ENCODE measurements at places on chromosomes 3 and 15.

DNA sequence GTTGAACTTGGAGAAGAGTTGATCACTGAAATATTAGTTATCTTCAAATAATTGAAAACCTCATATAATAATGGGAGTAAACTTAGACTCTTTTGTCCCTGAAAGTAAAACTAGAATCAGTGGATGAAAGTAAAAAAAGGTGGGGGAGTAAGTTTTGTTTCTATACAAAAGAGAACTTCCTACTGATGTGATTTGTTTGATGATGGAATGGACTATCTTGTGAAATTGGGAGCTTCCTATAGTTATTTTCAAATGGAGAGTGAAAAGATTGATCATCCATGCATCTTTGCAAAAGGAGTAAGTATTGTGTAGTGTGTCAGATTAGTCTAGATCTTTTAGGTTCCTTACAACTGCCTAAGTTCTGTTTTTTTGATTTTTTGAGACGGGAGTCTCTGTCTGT, 28.4 kb downstream of the SPRED1 start:
- no peak for DNase-seq

GRCh38 chr15:78469031-78469430, 31.0 kb downstream of the IREB2 start:
- no peak for DNase-seq

- DNase-seq = no peak
Observed at GRCh38 chr3:60652829-60653228, 598.4 kb downstream of the FHIT start.

DNA sequence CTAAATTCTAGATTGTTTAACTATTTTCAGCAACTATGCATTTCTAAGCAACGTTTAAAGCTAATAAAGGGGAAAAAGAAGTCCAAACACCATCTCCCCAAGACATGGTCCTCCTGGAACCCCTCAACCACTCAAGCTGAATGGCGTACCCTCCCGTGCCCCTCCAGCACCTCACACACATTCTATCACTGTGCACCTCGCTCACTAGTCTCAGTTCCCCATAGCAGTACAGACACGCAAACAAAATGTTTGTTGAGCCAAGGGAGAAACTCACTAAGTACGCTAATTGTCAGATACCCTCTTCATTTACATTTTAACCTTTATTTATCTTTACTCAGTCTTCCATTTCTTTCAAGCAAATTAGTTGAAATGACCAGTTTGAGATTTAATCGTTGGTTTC, 48.8 kb downstream of the ACAP2 start:
- no peak for DNase-seq

GRCh38 chr3:21894459-21895340, 143.7 kb upstream of the ZNF385D start:
- no peak for DNase-seq

DNA sequence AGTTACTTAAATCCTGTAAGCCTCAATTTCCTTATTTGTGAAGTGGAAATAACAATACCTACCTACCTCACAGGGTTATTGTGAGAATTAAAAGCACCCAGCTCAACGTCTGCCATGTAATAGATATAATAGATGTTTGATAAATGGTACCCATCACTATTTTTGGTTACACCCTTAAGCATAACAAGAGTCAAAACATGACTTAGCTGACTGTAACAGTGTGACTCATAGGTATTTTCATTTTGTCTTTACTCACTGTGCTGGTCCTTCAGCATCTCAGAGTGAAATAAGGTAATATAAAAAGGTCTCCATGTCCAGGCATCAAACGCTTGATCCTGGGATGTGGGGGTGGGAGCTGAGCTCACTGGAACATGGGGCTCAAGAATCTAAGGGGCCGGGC, 3.1 kb downstream of the CPLX3 start:
- DNase-seq = no peak

DNA sequence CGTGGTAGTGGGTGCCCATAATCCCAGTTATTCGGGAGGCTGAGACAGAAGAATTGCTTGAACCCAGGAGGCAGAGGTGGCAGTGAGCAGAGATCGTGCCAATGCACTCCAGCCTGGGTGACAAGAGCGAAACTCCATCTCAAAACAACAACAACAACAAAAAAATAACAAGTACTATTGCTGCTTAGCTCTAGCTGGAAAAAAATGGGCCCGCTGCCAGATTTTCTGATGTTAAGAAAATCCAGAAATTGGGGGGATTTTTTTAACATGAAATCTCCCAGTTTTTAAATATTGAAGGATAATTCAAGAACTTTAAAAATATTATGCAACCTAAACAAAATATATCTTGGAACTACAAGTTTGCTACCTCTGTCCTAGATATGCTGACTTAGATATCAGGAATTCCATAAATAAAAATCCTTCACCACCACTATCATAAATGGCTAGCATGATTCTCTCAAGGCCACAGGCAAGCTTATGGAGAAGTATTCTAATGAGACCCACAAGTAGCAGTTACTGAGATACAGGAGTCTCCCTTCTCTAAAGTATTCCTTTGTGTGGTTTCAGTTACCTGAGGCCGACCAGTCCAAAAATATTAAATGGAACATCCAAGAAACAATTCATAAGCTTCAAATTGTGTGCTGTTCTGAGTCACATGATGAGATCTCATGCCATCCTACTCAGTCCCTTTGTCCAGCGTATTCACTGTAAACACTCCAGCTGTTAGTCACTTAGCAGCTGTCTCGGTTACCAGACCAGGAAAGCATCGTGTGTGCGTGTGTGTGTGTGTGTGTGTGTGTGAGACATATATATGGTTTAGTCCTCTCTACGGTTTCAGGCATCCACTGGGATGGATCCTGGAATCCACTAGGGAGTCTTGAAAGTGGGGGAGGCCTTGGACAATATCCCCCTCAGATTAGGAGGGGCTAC, 277.2 kb downstream of the TBL1XR1 start:
- DNase-seq = no peak

DNA sequence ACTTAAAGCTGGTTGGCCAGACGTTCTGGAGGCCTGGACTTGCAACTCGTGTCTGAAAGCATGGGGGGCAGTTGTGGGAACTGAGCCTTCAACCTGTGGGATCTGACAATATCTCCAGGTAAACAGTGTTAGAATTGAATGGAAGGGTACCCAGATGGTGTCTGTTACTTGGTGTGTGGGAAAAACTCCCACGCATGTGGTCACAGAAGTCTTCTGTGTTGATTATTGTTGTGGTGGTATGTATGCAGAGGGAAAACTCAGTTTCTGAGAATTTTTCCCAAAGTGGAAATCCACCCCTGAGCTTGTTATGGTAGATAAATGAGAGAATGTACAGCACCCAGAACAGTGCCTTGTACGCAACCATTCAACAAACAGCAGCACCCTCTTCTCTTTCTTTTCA, 238.1 kb upstream of the ICE2 start:
- DNase-seq = no peak

DNA sequence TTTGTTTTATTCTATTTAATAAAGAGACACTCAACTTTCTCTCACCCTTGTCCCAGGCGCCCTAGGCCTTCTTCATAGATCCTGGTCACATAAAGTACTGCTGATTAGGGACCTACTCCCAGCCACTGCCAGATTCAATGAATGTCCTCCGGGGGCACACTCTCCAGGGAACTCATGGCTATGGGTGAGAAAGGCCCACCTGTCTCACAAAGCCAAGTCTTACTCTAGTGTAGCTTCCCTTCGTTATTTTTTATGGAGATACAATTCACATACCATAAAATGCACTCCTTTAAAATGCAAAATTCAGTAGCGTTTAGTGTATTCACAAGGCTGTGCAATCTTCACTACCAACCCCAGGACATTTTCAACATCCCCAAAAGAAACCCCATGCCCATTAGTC, 87.8 kb downstream of the ADCY5 start:
- no peak for DNase-seq

DNA sequence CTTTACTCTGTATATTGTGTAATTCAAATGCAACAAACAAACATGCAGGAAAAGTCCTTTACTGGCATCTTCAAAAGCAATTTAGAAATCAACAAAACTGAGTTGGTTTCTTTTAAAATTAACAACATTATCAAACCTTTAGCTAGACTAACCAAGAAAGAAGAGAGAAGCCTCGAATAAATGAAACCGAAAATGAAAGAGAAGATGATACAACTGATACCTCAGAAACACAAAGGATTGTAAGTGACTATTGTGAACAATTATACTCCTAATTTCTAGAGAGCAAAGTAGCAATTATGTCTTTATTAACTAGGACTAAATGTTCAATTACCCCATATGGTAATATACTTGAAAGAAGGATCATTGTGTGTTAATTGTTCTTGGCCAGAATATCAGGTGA, 49.2 kb upstream of the P3H2 start:
- DNase-seq = no peak

- DNase-seq = no peak
Observed at GRCh38 chr3:18239674-18240073, 185.5 kb downstream of the SATB1 start.

DNA sequence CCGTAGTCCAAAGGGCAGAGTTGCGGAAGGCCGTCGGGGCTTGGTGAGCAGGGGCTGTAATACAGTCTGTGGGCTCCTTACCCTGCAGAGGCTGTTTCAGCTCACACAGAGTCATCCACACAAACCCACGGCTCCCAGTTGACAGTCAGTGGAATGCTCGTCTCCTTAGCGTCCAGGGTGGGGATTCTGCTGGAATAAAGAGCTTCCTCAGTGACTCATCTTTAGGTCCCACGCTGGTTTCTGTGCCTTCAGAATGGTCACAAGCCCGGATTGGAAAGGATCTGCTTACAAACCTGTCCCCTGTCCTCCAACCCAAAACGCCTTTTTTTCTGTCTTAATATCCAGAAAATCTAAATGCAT, 201.3 kb upstream of the TPM1 start:
- no peak for DNase-seq

- no peak for DNase-seq
Observed at GRCh38 chr3:98372445-98372844, 18.0 kb upstream of the OR5K3 start.

DNA sequence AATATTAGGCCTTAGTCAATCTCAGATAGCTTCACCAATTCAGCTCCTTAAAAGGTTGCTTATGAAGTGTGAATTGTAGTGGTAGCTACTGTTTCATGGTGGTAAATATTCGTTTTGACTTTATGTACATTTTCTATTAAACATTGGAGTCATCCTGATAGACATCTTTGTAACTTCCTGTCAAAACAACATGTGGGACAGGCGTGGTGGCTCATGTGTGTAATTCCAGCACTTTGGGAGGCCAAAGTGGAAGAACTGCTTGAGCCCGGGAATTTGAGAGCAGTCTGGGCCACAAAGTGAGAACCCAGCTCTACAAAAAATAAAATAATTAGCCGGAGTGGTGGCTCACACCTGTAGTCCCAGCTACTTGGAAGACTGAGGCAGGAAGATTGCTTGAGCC, 2.0 kb upstream of the TRIM59 start:
- no peak for DNase-seq

GRCh38 chr15:88177451-88177850, 79.1 kb downstream of the NTRK3 start:
- no peak for DNase-seq

DNA sequence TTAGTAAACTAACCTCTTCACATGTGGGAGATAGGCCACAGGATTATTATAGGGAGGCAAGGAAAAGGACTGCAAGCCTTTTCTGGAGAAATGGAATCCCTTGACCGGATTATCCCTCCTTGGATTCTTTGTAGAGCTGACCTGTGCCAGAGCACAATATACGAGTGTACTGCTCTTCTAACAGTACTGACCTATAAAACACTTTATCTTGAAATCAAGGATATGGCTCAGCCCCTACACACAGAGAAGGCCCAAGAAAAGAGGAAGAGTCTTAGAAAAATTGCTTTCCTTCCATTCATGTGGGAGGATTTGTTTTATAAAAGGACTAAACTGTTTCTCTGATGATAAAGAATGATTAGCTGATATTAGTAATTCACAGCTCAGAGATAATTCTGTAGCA, 42.2 kb downstream of the DMXL2 start:
- DNase-seq = no peak

GRCh38 chr3:75192146-75192616, 471.9 kb upstream of the FRG2C start:
- DNase-seq = no peak
